ENCODE measurements at places on chromosomes 1 and 21.

DNA sequence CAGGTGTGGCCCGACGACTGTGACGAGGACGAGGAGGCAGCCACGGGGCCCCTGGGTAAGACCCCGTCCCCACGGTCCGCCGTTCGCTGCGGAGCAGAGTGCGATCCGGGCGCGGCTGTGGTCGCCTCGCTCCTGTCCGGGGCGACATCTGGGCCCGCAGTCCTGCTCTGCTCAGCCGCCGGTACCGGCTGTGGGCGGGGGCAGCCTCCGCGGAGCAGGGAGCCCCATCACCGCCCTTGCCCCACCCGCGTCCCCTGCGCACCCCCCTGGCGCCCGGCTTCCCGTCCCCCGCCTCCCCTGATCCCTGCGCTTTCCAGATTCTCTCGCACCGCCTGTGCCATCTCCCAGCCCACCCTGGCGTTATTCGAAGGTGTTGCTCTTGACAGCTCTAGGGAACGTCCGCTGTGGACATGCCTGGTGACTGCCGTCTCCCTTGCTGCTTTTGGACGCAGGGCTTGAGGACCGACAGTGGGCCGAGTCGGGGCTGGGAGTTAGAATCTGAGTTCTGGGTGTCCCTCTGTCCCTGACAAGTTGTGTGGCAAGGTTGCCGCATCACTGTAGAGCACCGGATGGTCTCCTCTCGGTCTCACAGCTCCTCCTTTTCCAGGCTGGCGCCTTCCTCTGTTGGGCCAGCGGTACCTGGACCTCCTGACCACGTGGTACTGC is 596 bp downstream of the TOR3A start:
- DNase-seq, result no peak

DNA sequence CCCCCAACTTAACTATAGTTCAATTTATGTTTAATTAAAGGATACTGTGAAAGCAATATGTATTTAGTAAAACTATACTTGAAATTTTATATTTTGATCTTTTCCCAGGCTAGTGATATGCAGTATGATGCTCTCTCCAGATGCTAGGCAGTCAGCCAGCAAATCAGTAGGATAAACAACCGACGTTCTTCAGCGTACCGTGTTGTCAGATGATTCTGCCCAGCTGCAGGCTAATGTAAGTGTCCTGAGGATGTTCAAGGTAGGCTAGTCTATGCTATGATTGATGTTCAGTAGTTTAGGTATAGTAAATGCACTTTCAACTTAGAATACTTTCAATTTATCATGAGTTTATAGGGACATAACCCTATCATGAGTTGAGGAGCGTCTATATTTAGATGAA is 762.6 kb downstream of the MRPL39 start:
- no peak for DNase-seq

- no peak for DNase-seq
Observed at GRCh38 chr1:230626232-230626631, 16.0 kb upstream of the COG2 start.

DNA sequence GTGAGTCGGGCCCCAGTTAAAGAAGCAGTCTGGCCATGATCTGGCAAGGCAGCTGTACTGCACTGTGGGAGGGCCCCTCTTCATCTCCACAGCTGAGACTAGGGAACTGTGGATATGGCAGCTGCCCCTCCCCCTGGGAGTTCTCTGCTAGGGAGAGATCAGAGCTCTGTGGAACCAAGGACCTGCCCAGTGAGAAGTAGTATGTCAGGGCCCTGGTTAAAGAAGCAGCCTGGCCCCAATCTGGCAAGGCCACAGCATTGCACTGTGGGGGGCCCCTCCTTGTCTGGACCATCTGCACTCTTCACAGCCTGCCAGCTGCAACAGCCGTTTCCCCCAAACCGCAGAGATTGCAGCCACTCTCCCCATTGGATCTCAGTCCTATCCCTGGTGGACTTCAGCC is 208.5 kb downstream of the DNAH14 start:
- no peak for DNase-seq

- DNase-seq, result no peak
Observed at GRCh38 chr1:8870616-8871538, 7.6 kb downstream of the ENO1 start.

DNA sequence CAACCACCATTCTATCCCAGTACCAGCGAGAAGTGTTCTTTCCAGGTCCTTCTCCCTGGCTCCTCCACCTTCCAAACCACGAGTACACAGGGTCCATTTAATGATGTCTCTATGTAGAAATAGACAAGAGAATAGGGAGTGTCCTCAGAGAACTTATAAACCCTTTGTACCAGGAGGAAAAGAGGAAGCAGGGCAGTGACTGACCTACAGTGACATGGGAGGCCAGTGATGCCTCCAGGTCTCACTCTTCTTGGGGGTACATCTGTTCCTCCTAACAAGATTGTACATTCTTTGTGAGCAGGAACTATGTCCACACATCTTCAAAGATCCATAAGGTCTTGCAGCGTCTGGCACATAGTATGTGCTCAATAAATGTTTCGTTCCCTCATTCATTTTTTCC is 18.7 kb upstream of the FMOD start:
- DNase-seq, result no peak

DNA sequence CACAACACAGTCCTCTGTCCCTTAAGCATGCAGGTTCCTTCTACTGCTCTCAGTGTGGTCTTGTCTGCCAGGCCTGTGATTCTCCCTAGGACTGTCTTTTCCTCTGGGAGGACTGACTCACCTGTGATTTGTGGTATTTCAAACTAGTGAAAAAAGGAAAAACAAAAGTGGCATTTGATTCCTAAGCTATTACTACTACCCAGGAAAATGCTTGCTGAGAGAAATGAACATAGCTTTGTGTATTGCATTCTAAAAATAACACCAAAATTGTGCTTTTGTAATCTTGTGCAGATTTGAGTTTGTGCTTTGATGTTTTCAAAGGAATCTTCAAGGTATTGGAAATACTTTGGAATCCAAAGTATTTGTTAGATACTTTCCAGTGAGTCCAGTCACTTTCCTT is 57.0 kb downstream of the GPR161 start:
- no peak for DNase-seq

GRCh38 chr1:154859151-154859785 is 10.8 kb downstream of the KCNN3 start:
- DNase-seq, result no peak

All from NCI-H446 treated with DMSO at 0.1 percent for 48 hours (cell line).